Activated naive CD4-positive, alpha-beta T cell (primary cell): ENCODE measurements at places on chromosomes 1 and 21.

DNA sequence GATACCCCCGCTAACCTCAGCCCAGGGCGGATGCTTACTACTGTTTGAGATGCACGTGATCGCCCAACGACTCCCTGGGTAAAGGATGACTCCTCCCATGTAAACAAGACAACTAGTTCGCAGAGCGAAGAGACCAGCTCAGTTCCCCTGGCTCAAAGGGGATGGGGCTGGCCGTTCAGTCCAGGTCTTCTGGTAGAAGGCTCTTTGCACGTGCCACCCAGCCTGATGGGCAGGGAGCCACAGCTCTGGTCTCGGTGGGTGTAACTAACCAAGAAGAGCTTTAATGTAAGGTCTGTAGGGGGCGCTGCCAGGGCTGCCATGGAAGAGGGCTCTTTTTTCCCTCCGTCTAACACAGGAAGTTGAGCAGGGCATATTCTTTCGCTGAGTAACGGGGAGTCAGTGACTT is 49.4 kb upstream of the PARP1 start:
- no peak for DNase-seq

GRCh38 chr1:43586136-43586731 is 55.6 kb downstream of the PTPRF start:
- DNase-seq: no peak

DNA sequence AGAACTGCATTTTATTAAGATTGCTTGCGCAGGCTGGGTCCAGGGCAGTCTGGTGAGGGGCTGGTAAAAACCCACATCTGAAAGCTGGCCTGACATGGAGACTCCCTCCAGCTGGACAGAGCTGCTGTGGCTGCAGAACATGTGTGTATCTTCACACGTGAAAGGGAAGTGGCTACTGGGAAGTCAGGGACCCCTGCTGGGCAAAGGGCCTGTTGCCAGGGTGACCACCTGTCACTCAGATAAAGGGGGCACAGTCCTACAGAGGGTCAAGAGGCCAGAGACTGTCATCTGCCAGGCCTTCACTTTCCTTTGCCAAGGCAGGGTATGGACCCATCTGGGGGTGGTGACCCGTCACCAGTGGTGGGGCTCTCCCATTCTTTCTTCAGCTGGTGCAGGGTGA is 17.5 kb downstream of the NKAIN1 start:
- no peak for DNase-seq

- DNase-seq: no peak
Measured at GRCh38 chr21:44399151-44399954, 45.9 kb downstream of the TRPM2 start.

DNA sequence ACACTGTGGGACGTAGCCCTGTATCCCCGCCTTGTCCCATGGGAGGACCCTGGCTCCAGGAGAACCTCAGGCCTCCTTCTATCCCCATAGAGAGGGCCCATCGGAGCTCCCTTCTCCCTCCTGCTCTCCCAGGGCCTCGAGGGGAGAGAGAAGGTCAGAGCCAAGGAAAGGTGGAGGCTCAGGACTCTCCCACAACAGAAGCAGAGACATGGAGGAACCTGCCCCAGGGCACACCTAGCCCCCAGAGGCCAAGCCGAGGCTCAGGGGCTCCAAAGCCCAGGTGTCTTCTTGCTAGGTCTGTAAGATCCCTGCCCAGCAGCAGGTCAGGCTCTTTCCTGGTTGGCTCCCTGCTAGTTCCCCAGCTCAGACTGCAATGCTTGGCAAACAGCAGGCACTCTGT is 34.4 kb upstream of the ARF1 start:
- no peak for DNase-seq

GRCh38 chr21:37642493-37642892 is 273.8 kb downstream of the KCNJ6 start:
- no peak for DNase-seq

- DNase-seq: no peak
Measured at GRCh38 chr1:232709386-232709785, 79.5 kb upstream of the SIPA1L2 start.

- DNase-seq: peak; percentile 70
Measured at GRCh38 chr1:5514527-5515183, 477.6 kb downstream of the NPHP4 start.

DNA sequence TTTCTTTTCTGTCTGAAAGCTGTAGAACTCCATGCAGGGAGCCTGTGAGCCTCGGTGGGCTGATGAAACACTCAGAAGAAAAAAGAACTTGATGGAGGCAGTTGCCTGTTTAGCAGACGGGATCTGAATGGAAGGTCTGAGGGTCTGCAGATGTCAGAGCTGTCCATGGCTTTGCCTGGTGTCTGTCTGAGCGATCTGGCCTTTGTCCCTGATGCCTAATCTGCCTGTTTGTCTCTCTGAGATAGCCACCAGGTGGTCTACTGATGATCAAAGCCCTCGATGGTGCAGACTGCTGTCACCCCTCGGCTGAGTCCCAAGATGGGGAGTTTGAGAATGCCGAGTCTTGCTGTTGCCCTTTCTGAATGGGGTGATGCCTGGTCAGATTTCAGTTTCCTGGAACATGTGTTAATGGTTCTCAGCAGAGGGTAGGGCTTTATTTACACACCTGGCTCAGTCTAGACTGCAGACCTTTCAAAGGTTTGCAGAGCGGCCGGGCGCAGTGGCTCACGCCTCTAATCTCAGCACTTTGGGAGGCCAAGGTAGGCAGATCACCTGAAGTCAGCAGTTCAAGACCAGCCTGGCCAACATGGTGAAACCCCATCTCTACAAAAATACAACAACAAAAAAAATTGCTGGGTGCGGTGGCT is 90.4 kb downstream of the KIF26B start:
- DNase-seq: no peak

GRCh38 chr1:188240772-188241406 is 1412.1 kb downstream of the PLA2G4A start:
- no peak for DNase-seq

- DNase-seq: no peak
Measured at GRCh38 chr1:78009276-78009675, 4.5 kb downstream of the DNAJB4 start.

DNA sequence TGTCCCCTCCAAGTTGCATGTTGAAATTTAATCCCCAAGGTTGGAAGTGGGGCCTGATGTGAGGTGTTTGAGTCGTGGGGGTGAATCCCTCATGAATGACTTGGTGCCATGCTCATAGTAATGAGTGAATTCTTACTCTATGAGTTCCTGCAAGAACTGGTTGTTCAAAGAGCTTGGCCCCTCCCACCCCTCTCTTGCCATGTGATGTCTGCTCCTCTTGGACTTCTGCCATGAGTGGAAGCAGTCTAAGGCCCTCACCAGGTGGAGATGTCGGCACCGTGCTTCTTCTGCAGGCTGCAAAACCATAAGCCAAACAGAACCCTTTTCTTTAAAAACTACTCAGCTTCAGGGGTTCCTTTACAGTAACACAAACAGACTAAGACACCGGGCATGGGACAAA is 14.3 kb downstream of the G0S2 start:
- no peak for DNase-seq

- DNase-seq: no peak
Measured at GRCh38 chr1:42927274-42927841, 31.3 kb downstream of the SLC2A1 start.

- DNase-seq: no peak
Measured at GRCh38 chr1:232473324-232473723, 156.6 kb downstream of the SIPA1L2 start.

DNA sequence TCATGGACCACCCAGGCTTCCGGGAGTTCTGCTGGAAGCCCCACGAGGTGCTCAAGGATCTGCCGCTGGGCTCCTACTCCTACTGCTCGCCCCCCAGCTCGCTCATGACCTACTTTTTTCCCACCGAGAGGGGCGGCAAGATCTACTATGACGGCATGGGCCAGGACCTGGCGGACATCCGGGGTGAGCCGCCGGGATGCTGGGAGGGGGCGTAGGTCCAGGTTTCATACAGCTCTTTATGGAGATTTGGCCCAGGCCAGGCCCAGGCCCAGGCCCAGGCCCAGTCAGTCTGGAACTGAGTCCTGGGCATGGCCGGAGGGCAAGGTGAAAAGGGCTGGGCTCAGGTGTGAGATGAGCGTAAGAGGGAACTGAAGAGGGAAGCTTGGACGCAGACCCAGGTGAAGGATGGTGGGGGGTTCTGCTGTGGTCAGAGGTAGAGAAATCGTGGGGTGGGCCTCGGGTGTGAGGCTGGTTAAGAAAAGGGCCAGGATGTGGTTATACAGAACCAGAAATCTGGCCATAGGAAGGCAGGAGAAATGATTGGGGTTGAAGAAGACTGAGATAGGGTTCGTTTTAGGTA is 23.0 kb downstream of the DISP3 start:
- DNase-seq: no peak

- DNase-seq: no peak
Measured at GRCh38 chr1:65113298-65113697, 34.7 kb upstream of the AK4 start.

GRCh38 chr1:224420106-224420505 is 14.5 kb downstream of the WDR26 start:
- DNase-seq: no peak

DNA sequence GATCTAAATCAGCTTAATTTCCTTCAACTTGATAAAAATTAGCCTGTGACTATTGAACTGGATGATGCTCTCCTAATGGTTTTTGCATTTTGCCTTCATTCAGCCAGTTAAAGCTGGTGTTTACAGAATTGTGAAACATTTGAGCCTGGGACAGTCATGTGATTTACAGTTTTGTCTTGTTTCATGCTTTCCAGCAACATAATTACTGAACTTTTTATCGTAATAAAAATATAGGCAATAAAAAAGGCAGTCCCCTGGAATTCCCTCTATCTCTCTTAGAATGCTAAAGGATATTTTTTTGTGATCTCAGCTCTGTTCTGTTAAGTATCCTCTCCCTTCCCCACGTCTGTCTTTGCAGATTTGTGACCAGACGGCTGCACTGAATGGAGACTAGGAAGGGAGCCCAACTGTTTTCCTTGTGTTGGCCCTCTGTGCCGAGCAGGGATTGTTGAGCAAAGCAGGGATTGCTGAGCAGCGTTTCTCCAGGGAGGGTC is 70.3 kb upstream of the RGL1 start:
- no peak for DNase-seq

GRCh38 chr1:210624722-210625121 is 296.0 kb downstream of the HHAT start:
- DNase-seq: no peak

GRCh38 chr21:25133939-25134338 is 473.3 kb downstream of the MRPL39 start:
- no peak for DNase-seq

DNA sequence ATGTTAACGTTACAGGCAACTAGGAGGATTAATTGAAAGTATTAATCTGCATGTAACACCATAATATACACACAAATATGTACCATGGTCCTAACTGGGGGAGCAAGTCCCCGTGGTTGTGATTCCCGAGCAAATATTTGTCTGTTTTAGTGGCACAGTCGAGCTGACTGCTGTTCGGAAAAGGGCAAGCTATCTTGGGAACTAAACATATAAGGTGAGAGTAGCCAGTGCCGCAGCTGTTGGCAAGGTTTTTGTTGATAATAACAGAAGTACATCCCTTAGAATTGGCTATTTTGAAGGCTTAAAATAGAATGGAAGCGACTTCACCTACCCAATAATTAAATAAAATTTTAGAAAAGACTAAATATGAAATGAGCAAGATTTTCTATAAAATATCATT is 45.5 kb downstream of the UCHL5 start:
- no peak for DNase-seq

- DNase-seq: no peak
Measured at GRCh38 chr1:242205622-242206489, 207.0 kb upstream of the MAP1LC3C start.

DNA sequence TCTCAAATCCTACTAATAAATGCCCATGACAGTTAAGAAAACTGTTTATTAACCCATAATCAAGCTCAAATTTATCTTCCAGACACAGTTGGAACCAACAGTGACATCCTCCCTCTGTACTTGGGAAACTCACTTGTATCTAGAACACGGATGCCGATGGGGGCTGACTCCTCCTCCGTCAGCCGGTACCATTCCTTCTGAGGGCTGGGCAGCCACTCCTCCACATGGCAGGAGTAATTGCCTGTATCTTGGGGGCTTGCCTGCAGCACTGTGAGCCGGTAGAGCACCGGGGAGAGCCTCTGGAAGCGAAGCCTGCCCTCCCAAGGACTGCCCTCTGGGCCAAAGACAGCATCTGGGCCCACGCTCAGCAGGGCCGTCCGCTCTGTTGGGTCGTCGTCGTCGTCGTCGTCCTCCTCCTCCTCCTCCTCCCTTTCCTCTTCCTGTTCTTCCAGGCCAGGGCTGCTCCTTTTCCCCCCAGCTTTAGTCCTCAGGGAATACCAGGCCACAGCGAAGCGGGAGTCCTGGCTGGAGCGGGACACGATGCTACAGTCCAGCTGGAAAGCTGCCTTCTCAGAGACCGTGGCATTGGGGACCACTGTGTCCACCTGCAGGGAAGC is 8.5 kb upstream of the CD58 start:
- no peak for DNase-seq

- DNase-seq: no peak
Measured at GRCh38 chr1:156391701-156392100, 22.7 kb downstream of the RHBG start.

DNA sequence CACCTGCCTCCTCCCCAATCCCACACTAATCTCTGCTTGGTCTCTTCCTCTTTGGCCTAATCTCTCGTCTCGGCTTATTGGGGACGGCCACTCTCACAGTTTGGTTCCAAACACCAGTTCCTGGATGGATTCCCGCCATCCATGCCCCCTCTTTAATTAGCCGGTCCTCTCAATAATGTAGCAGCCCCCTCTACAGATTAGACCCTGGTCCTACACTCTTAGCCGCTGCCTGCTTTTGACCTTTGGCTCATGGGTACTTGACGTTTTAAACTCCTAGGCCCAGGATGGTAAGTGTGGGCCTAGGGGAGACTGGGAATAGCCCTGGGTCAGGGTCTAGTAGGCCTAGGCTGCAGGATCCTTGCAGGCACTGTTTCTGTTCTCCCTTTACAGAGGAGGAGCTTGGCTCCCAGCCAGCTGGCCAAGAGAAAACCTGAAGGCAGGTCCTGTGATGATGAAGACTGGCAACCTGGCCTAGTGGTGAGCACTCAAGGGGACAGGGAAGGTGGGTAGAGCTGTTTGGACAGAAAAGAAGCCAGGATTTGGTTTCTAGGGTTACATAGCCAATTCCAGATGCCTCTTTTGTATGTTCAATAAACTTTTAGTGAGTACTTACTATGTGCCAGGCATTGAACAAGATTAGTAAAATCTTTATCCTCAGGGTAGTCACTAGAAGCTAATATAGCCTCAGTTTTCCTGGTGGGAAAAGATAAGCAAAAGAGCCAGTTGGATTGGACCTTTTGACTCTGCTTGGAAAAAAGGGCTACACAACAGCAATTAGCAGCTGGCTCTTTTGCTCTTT is 758 bp downstream of the RAD54L start:
- DNase-seq: no peak

DNA sequence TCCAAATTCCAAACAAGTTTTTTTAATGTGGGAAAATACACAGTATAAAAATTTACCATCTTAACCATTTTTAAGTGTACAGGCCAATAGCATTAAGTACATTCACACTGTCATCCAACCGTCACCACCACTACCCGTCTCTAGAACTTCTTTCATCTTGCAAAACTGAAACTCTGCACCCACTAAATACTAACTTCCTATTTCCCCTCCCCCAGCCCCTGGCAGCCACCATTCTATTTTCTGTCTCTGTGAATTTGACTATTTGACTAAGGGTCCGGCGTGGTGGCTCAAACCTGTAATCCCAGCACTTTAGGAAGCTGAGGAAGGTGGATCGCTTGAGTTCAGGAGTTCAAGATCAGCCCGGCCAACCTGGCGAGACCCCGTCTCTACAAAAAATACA is 36.1 kb downstream of the CLSTN1 start:
- no peak for DNase-seq

GRCh38 chr1:222750651-222751050 is 13.6 kb downstream of the FAM177B start:
- DNase-seq: no peak

GRCh38 chr21:19322360-19322759 is 918.8 kb upstream of the TMPRSS15 start:
- DNase-seq: no peak
